ENCODE measurements at places on chromosomes 5 and 9.

GRCh38 chr5:146048994-146049703 is 56.2 kb downstream of the PLAC8L1 start:
- peak; percentile 7 for DNase-seq

DNA sequence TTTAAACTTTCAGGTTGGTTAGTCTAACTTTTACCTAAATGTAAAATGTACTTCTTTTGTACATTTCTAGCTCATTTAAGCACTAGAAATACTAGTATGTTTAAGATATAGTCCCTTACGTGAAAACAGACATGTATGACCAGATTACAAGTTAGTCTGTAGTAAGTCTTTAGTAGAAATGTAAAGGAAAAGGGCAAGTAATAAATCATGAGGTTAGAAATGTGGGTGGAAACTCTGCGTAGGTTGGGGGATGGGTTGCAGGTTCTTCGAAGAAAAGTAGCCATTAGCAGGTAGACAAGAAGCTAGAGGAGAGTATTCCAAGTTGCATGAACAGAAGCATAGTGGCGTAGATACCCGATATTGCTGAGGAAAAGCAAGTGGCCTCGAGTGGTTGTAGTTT is 22.9 kb downstream of the RAD1 start:
- no peak for DNase-seq

DNA sequence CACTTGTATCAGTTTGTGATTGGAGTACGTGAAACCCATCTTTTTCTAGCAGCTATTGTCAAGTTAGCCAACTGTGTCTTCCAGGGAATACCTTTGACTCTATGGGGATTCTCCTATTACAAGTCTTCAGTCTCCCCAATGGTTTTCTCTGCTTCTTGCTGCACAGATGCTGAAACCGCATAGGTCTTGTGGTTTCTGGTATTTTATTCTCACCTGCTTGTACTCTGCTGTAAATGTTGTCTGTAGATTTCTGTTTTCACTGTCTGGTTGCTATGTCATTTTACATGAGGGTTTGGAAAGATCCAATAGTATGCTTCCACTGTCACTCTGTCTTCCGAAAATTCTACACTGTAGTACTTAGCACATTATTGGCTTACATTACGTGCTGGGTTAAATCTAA is 1196.9 kb upstream of the C9orf72 start:
- no peak for DNase-seq

DNA sequence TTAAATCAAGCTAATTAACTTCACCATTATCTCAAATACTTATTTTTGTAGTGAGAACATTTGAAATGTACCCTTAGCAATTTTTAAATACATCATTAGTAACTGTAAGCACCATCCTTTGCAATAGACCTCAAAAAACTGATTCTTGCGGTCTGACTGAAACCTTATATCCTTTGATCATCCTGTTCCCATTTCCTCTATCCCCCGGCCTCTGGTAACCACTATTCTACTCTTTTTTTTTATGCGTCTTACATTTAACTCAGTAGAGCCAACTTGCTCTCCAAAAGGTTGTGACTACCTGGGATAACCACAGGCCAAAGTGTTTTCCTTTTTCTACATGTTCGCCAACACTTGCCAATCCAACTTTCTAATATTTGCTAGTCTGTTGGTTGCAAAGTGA is 106.1 kb downstream of the IRX1 start:
- DNase-seq = no peak

DNA sequence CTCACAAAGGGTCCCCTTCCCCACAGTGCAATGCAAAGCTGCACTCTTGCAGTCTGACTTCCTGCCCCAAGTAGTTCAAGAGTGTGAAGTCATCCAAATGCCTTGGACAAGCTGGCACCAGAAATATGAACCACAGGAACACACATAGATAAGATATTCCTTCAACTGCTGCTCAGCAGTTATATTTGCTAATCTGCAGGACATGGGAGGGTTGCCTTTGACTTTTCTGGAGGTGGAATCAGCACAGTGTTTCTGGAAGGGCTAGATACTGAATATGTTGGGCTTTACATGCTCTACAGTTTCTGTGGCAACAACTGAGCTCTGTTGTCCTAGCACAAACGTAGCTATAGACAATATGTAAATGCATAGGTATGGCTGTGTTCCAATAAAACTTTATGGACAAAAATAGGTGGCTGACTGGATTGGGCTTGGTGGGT is 96.7 kb upstream of the PCA3 start:
- DNase-seq = no peak

DNA sequence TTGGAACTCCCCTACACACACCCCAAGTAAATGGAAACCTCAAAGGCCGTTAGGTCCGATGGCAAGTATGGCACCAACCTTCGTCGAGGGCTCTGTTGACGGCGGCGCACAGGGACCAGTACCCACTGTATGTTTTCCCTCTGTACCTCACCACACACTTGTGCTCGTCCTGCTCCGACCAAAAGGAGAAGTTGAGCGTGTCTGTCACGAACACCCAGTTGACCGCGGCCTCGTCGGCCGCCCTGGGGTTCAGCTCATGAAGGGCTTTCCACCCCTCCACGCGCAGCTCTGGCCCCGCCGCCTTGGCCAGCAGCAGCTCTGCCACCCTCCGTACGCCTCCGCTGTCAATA is 24.0 kb downstream of the HNRNPK start:
- DNase-seq = peak; percentile 15
